ENCODE measurements at places on chromosomes 7 and 10.

DNA sequence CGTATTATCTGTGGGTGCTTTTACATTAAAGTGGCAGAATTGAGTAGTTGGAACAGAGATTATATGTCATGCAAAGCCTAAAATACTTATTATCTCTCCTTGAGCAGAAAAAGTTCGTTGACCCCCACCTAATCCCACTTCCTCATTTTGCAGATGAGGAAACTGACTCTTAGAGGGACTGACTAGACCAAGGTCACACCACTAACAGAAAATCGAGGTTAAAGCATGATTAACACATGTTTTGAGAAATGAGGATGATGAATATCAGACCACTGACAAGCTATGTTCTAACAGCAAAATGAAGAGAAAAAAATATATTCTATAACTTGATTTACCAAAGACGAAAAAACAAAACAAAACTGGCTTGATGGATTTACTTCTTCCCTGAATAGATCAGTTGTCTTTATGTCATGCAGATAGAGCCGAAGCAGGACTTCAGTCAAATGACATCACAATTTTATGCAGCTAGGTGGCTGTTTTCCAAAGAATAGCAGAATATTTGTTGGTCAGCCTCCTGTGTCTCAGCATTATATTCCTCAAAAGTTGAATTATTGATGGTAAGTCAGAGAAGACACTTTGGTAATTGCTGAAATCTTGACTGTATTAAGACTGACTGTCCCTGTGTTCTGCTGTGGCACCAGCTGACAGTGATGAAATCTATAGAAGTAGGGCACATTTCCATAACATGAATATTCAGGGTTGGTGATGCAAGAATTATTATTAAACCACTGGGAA is 24.2 kb upstream of the SMIM30 start:
- DNase-seq, result no peak

DNA sequence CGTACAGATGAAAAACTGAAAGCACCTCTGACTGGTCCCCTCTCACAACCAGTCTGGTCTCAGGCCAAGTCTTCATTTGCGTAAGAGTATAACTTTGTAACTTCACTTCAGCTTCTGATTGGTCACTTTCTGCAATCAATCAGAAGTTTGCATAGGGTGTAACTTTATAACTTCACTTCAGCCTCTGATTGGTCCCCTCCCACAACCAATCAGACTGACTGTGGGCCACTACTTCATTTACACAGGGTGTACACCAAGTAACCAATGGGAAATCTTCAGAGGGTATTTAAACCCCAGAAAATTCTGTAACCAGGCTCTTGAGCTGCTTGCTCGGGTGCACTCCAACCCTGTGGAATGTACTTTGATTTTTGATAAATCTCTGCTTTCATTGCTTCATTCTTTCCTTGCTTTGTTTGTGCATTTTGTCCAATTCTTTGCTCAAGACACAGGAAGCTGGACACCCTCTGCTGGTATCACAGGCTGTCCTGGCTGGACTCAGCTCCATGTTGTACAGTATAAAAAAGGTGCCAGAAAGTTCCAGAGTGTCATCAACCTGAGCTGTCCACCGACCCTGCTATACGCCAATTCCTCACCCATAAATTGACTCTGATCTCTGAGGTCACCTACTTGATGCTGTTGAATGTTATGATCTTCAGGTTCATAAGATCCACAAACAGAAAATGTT is 74.5 kb downstream of the COBL start:
- DNase-seq, result no peak

GRCh38 chr10:78028438-78029268 is 662 bp downstream of the POLR3A start:
- DNase-seq, result no peak

DNA sequence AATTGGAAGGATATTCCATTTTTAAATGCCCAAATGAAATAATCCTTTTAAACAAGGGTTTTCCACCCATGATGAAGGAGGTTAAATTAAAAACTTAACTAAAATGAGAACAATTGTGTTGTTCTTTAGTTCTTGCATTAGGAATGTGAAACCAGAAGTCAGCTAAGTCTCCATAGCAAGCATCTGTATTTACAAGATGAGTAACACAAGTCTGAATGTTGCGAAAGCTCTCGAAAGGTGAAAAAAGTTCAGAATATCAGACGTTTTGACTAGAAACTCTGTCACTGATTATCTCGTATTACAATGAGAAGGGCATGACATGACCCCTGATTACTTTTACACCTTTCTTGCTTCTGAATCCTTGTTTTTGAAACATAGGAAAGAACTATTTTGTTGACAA is 149.6 kb downstream of the BICC1 start:
- no peak for DNase-seq

DNA sequence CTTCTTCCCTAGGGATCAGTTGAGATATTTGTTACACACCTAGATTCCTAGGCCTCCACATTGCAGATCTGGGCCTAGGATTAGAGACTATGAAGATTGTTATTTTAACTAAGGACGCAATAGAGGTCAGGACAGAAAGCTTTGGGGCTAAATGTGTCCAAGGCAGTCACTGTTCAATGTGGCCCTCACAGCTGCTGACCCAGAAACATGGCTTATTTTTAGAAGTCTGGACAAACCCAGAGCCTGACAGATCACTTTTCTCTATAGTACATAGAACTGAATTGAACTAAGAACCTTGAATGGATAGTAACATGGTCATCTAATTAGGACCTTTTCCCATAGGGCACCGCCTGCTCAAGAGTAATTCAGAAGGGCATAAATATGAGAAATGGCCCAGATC is 146.6 kb upstream of the AUTS2 start:
- DNase-seq, result no peak

- DNase-seq, result no peak
These were observed 80.6 kb downstream of the ZEB1 start for GRCh38 chr10:31399631-31400030.

GRCh38 chr7:105932835-105933477 is 30.1 kb upstream of the CDHR3 start:
- no peak for DNase-seq

GRCh38 chr7:3446786-3447185 is 145.7 kb downstream of the SDK1 start:
- DNase-seq, result no peak

DNA sequence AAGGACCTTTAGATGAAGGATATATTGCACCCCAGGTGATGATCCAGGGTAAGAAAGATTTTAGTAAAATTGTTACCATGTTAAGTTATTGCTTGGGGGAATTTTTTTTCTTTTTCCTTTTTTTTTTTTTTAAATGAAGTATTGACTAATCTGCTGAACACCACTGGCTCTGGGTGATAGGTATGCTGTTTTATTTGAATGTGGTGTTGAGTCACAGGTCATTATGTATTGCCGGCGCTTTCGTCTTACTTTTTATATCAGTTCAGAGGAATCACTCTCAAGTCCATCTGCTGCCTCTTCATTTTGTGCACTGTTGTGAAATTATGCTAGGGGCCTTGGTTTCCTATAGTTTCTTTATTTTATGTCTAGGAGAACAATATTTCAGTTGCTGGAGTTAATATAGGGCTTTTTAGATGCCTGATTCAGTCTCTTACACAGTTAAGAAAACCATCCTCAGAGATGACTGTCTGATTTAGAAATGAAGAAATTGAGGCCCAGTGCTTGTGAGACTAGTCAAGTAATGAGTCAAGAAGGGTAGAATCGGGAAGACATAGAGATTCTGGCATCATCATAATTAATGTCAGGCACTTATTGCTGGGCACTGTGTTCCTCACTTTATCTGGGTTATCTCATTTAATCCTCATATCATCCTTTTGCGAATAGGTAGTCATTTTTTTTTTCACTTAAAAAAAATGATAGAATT is 38.7 kb downstream of the NRF1 start:
- DNase-seq, result no peak

- DNase-seq, result no peak
These were observed 761.5 kb downstream of the GATA3 start for GRCh38 chr10:8815969-8816368.

All from omental fat pad (tissue), 4 donors.